ENCODE measurements at places on chromosomes 1 and 21. TPM values are rescaled to one million over a fixed set of nuclear protein-coding genes. Genes with fewer than 3 reads are reported as not detected.

DNA sequence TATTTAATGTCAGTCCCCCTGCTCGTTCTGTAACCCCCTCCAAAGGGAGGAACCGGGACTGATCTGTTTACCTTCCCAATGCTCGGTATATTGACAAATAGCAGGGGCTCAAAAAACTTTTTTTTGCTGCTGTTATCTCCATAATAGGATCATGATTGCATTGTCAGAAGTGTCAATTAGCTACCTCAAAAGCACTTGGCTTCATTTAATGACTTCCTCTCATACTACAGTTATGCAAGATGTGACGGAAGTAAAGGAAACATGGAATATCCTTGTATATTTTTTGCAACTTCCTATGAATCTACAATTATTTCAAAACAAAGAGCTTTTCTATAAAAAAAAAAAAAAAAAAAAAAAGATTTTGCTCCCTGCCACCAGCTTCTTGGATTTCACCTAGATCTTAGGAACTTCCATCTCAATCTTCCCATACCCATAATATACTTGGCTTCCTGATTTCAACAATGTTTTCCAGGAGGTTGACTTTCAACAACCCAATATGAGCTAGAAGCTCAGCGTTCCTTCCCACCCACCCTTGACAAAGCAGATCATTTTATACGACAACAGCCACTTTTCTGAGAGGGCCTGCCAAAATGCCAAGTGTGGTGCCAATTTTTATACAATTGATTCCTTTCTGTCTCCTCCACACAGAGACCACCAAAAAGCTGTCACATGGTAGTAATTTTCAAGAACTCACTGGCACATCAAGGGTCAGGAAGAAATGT, 71.7 kb downstream of the SETD4 start:
- DNase-seq = no peak
- H3K36me3 ChIP-seq = no peaks in the 10 kb centered on the region
- H3K4me3 ChIP-seq = no peak overlapping the region
- H3K4me1 ChIP-seq = no peaks in the 10 kb centered on the region

DNA sequence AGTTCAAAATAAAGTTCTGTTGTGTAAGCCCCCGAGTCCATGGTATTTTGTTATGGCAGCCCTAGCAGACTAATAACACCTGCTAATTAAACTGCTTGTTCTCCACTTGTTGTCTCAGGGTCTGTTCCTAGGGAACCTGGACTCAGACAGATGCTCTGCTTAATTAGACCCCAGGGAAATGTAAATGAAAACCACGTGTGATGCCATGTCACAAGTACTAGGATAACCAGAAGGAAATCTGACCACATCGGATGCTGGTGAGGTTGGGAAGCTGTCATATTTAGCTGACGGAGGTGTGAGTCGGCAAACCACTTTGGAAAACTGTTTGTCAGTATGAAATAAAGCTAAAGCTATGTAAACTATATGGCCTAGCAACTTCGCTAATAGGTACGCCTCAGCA, 19.6 kb downstream of the EDN2 start:
- no peaks in the 10 kb centered on the region for H3K4me1 ChIP-seq
- H3K27me3 ChIP-seq = no peaks in the 10 kb centered on the region
- H3K4me3 ChIP-seq = no peak overlapping the region
- H3K36me3 ChIP-seq = no peaks in the 10 kb centered on the region
- H3K27ac ChIP-seq = no peak overlapping the region

- DNase-seq = no peak
- no peak overlapping the region for H3K27ac ChIP-seq
- H3K36me3 ChIP-seq = no peaks in the 10 kb centered on the region
- no peak overlapping the region for H3K4me3 ChIP-seq
- no peaks in the 10 kb centered on the region for H3K27me3 ChIP-seq
Measured at GRCh38 chr1:1092149-1092855, 18.2 kb upstream of the RNF223 start.

DNA sequence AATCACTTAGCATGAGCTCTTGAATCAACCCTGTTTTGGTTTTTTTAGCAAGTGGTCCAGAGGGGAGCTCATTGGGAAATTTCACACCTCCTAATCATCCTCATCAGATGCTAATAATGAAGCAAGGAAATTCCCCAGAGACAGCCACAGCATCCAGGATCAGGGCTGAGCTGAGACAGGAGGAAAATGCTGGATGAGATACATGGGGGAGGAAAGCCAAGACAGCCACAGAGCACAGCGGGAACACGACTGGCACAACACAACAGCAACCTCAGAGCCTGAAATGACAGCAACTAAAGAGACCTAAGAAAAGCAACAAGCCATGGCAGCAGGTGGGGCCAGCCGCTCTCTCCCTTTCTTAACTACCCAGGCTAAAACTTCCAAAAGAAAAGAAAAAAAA, 70.4 kb downstream of the UBR4 start:
- no peaks in the 10 kb centered on the region for H3K4me1 ChIP-seq
- H3K36me3 ChIP-seq = peaks cover 93% of the 10 kb centered on the region
- H3K4me3 ChIP-seq = no peak overlapping the region
- DNase-seq = no peak
- H3K27ac ChIP-seq = no peak overlapping the region

DNA sequence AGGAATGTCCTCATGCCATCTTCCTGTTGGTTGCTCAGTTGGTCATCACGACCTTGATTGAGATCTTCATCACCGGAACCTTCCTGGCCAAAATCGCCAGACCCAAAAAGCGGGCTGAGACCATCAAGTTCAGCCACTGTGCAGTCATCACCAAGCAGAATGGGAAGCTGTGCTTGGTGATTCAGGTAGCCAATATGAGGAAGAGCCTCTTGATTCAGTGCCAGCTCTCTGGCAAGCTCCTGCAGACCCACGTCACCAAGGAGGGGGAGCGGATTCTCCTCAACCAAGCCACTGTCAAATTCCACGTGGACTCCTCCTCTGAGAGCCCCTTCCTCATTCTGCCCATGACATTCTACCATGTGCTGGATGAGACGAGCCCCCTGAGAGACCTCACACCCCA, 42.9 kb downstream of the KCNJ15 start:
- DNase-seq = no peak
- H3K4me3 ChIP-seq = no peak overlapping the region
- H3K27me3 ChIP-seq = no peaks in the 10 kb centered on the region
- no peak overlapping the region for H3K27ac ChIP-seq
- no peaks in the 10 kb centered on the region for H3K36me3 ChIP-seq
- H3K4me1 ChIP-seq = peaks cover 26% of the 10 kb centered on the region

GRCh38 chr1:158286941-158287346, 2.8 kb upstream of the CD1C start:
- H3K4me3 ChIP-seq = no peak overlapping the region
- no peak overlapping the region for H3K27ac ChIP-seq
- no peaks in the 10 kb centered on the region for H3K36me3 ChIP-seq
- H3K4me1 ChIP-seq = peaks cover 6% of the 10 kb centered on the region

- H3K27ac ChIP-seq = no peak overlapping the region
- no peak for DNase-seq
- peaks cover 6% of the 10 kb centered on the region for H3K27me3 ChIP-seq
- H3K4me1 ChIP-seq = peaks cover 17% of the 10 kb centered on the region
- no peak overlapping the region for H3K4me3 ChIP-seq
Measured at GRCh38 chr1:112397841-112398240, 1.8 kb downstream of the CTTNBP2NL start.

DNA sequence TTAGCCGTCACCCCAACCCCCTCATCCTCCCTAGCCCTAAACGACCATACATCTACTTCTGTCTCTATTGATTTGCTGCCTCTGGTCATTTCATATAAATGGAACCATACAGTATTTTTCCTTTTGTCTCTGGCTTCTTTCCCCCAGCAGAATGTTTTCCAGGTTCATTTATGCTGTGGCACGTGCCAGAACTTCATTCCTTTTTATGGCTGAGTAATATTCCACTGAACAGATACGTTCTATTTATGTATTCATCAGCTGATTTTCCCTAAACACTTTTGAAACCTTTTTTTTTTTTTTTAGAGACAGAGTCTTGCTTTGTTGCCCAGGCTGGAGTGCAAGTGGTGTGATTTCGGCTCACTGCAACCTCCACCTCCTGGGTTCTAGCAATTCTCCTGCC, 181.1 kb downstream of the CAMTA1 start:
- DNase-seq = no peak
- no peaks in the 10 kb centered on the region for H3K36me3 ChIP-seq
- H3K4me1 ChIP-seq = peaks cover 34% of the 10 kb centered on the region
- H3K4me3 ChIP-seq = no peak overlapping the region

DNA sequence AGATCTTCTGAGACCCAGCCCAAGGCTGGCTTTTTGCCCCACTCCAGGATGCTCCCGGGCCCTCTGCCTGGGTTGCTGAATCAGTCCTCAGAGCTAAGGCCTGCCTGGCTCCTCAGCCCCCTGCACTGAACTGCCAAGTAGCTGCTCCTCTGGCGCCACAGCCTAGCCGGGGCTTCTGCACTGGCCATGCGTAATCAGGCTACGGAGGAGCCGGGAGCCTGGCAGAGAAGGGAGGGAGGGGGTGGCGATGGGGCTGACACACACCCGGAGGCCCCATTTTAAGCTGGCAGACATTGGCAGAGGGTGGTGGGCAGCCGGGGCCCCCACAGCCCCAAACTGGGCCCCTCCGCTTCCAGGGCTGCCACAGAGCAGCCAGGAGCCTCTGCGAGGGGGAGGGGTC, 38.7 kb downstream of the ALPL start:
- H3K36me3 ChIP-seq = no peaks in the 10 kb centered on the region
- no peaks in the 10 kb centered on the region for H3K27me3 ChIP-seq
- no peak overlapping the region for H3K27ac ChIP-seq
- DNase-seq = no peak

DNA sequence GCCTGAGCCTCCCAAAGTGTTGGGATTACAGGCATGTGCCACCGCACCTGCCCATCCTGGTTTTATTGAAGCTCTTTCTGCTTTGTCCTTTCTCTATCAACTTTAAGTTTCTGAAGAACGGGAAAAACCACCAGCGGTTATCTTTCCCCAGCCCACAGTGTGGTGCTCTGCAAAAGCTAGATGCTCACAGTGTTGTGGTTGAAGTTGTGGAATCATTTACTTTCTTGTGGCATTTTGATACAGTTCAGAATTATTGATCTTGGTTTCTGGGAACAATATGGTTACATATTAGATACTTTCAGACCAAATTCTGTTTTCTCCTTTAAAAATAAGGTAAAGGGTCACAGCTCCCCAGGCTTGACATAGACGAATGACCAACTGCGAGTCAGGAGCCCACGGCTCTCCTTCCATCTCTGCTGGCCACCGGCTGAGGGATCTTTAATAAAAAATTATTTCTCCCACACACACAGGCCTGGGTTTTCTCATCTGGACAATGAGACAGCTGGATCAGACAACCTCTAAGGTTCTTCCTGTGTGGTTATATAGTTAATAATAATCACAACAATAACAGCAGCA, 385.3 kb downstream of the SETD4 start:
- DNase-seq = no peak
- H3K4me3 ChIP-seq = no peak overlapping the region
- H3K27me3 ChIP-seq = no peaks in the 10 kb centered on the region
- H3K27ac ChIP-seq = no peak overlapping the region
- H3K4me1 ChIP-seq = no peaks in the 10 kb centered on the region

GRCh38 chr1:91502672-91503184, 2.1 kb downstream of the CDC7 start:
- peaks cover 13% of the 10 kb centered on the region for H3K4me1 ChIP-seq
- H3K27ac ChIP-seq = no peak overlapping the region
- H3K27me3 ChIP-seq = no peaks in the 10 kb centered on the region
- DNase-seq = peak; percentile 5

- H3K36me3 ChIP-seq = no peaks in the 10 kb centered on the region
- H3K27me3 ChIP-seq = peaks cover 25% of the 10 kb centered on the region
- H3K4me1 ChIP-seq = peaks cover 10% of the 10 kb centered on the region
Measured at GRCh38 chr1:31615414-31615813, 2.1 kb upstream of the HCRTR1 start.

- no peak overlapping the region for H3K27ac ChIP-seq
- H3K36me3 ChIP-seq = peaks cover 51% of the 10 kb centered on the region
- DNase-seq = no peak
- H3K27me3 ChIP-seq = no peaks in the 10 kb centered on the region
Measured at GRCh38 chr1:11985851-11986250, 5.6 kb downstream of the MFN2 start.

Gene LRRC39
- 1.3 TPM for total RNA-seq

Gene HSD3B1
- not detected for total RNA-seq

DNA sequence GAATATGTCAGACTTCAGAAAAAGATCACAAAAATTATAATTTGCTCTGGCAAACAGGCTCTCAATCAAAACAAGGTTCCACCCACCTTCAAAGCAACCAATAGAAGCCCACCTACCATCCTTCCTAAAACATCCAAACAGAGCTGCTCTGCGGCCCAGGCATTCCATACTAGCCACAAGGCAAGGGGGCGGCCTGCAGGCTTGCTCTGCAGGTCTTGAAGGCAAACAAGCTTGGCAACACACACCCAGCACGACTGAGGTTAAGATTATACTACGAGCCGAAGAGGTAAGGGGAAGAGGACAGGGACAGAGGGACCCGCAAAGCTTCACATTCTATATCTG, 207.3 kb downstream of the SLC45A1 start:
- peaks cover 40% of the 10 kb centered on the region for H3K4me1 ChIP-seq
- DNase-seq = no peak
- H3K36me3 ChIP-seq = peaks cover 5% of the 10 kb centered on the region
- H3K4me3 ChIP-seq = peak overlapping the region; percentile 65
- H3K27ac ChIP-seq = peak overlapping the region; percentile 92
- no peaks in the 10 kb centered on the region for H3K27me3 ChIP-seq

Gene FMO2
- not detected for total RNA-seq

Gene TBX15
- not detected for total RNA-seq

GRCh38 chr1:52659356-52659755, 26.4 kb downstream of the SHISAL2A start:
- no peak overlapping the region for H3K27ac ChIP-seq
- no peak overlapping the region for H3K4me3 ChIP-seq
- DNase-seq = no peak
- H3K27me3 ChIP-seq = no peaks in the 10 kb centered on the region

GRCh38 chr1:4265836-4266235, 365.8 kb upstream of the C1orf174 start:
- no peak for DNase-seq
- H3K27me3 ChIP-seq = peaks cover 4% of the 10 kb centered on the region
- H3K4me1 ChIP-seq = peaks cover 11% of the 10 kb centered on the region
- no peak overlapping the region for H3K27ac ChIP-seq

Gene CD84
- total RNA-seq = 32.7 TPM

- DNase-seq = no peak
- no peaks in the 10 kb centered on the region for H3K36me3 ChIP-seq
- H3K4me1 ChIP-seq = no peaks in the 10 kb centered on the region
- no peaks in the 10 kb centered on the region for H3K27me3 ChIP-seq
- no peak overlapping the region for H3K27ac ChIP-seq
- H3K4me3 ChIP-seq = no peak overlapping the region
Measured at GRCh38 chr21:17467829-17468228, 45.0 kb upstream of the CXADR start.

Gene TOMM40L
- total RNA-seq = 3.2 TPM

GRCh38 chr21:44348861-44349260, 4.6 kb upstream of the TRPM2 start:
- peaks cover 15% of the 10 kb centered on the region for H3K27me3 ChIP-seq
- DNase-seq = no peak
- no peak overlapping the region for H3K4me3 ChIP-seq

GRCh38 chr1:186568221-186568620, 107.3 kb upstream of the PDC start:
- no peak overlapping the region for H3K27ac ChIP-seq
- no peaks in the 10 kb centered on the region for H3K27me3 ChIP-seq
- H3K4me3 ChIP-seq = no peak overlapping the region
- no peak for DNase-seq
- H3K36me3 ChIP-seq = no peaks in the 10 kb centered on the region
- H3K4me1 ChIP-seq = no peaks in the 10 kb centered on the region

Gene FLG2
- not detected for total RNA-seq

Measured in CD4-positive, alpha-beta T cell (primary cell).